ENCODE measurements at places on chromosomes 13 and 19.
A peak's percentile ranks its signal among the peaks of the same experiment; 100 is the strongest.

DNA sequence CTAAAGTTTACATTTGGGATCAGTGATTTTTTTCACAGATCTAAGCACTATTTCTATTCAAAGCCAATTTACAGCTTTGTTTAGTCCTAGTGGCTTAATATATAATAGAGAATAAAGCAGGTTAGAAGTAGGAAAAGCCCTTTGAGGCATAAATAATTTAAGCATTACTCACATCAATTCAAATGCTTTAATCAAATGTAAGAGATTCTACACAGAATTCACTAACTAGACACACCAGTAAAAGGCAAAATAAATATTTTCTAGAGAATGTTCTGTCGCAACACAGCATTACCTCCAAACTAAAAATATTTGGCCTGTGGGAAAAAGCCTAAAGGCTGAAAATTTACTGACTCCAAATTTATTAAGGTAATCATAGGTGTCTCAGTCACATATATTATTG, 31.3 kb downstream of the KCTD12 start:
- no peak for DNase-seq

GRCh38 chr19:42228641-42229040, 8.5 kb downstream of the ZNF526 start:
- DNase-seq = no peak

DNA sequence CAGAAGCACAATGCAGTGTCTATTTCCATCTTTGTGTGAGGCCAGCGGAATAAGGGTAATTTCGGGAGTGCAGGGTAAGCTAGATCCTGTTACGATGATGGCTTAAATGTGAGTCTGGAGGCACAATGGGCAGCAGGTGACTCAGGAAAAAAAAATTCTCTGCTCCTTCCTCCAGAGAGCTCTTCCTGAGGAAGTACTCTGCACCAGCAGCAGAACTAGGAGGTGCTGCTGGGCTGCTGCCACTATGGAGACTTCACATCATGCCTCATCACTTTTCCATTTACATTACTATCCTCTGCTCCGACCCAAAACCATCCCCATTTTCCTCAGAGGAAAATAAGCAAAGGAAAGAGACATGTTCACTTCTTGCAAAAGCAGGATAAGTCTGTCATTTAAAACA, 282.0 kb downstream of the DNAJC15 start:
- no peak for DNase-seq

- DNase-seq = peak; percentile 49
Observed at GRCh38 chr13:101127741-101128353, 288.5 kb downstream of the NALCN start.

DNA sequence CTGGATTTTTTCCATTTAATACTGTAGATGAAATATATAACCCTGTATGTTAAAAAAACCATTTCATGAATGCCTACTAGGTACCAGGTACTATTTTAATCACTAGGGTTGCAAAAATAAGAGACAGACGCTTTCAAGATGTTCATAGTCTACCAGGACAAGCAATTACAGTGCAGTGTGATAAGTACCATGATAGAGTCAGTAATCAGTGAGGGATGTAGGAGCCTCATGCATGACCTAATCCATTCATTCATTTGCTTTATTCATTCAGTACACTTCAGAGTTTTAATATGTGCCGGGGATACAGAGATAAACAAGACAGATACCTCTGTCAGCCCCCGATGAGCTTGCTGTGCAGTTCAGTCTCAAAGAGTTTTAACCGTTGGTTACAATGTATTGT, 3.0 kb downstream of the WASF3 start:
- no peak for DNase-seq

DNA sequence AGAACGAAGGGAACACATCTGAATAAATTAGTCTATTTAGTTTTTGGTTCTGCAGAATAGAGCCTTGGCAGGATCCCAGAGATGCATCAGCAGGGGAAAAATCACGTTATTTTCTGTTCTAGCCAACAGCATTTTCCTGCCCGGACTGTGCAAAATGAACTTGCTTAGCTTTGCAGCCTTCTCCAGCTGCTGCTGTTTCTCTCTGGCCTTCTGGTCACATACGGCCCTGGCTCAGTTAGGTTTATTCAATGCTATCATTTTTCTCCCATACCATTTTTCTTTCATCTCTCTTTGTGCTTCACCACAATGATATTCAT, 110.4 kb upstream of the KL start:
- DNase-seq = no peak

GRCh38 chr19:55147545-55148251, 1.3 kb downstream of the TNNT1 start:
- DNase-seq = no peak

DNA sequence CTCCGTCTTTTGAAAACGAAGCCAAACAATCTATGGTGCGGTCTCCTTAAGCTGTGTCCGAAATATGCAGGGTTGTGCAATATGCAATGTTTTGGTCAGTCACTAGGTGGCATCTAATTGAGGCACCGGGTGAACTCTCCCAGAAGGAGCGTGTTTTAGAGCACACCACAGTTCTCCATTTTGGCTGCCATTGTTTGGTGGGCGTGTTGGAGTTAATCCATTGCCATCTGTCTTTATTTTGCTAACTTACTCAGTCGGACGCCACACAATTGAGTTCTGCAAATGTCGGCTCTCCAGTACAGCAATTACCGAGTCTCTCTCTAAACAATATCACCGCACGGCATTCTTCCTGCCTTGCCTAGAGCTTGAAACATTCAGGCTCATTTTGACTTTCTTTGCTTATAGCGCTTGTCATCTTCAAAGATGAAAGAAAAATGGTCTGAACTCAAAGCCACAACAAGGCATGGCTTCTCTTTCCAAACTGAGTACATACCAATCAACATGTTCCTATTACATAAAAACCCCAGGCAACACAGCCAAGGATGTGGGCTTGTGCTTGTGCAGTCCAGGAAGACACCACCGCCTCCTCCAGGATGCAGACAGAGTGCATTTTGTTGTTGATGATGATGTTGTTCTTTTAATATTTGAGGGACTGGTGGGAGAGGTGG, 182.0 kb upstream of the SERP2 start:
- peak; percentile 68 for DNase-seq

- DNase-seq = no peak
Observed at GRCh38 chr19:38569368-38569983, 48.3 kb downstream of the MAP4K1 start.

DNA sequence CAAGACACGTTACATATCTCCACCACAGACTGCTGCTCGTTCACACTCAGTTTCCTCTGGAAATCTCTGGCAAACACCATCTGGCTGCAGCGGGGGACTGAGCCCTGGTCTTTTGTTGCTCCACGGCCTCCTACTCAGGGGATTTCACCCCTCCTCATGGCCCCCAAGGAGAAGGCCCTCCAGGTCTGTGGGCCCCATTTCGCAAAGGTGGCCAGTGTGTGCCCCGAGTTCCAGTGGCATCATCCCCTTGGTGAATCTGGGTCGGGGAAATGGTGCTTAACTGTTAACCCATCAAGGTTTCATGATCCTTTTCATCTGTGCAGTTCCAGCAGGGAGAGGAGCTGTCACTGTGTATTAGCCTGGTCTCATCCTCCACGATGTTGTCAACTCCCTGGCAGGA, 235.4 kb upstream of the MAB21L1 start:
- DNase-seq = no peak

- no peak for DNase-seq
Observed at GRCh38 chr13:105643966-105644365, 891.5 kb downstream of the EFNB2 start.

- DNase-seq = no peak
Observed at GRCh38 chr19:9070066-9070465, 16.8 kb upstream of the OR1M1 start.

DNA sequence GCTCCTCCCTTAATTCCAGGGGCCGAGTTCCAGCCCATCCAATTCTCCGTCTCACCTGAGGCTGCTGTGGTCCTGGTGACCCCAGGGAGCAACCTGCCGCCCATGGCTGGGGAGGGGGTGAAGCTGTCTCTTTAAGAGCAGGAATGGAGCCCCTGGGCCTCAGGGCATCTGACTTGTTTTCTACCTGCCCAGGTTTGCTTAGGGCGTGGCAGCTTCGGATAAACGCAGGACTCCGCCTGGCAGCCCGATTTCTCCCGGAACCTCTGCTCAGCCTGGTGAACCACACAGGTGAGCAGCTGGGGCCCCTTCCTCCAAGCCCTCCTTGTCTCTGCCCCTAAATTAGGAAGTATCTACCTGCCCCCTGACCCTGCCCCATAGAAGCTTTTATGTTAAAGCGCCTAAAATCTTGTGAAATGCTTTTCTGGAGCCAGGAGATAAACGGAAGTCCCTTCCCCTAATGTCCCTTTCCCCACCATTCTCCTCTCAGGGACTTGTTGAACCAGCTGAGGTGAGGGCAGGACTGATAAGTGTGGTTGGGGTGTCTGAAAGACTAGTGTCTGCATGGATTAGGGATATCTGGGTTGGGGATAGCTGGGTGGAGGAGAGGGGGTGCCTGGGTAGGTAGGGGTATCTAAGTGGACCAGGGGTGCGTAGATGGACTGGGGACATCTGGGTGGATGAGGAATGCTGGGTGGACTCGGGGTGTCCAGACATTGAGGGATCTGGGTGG, 614 bp downstream of the FXYD3 start:
- DNase-seq = no peak

GRCh38 chr19:35211545-35212230, 16.9 kb downstream of the FAM187B start:
- DNase-seq = peak; percentile 83

GRCh38 chr13:106597186-106597585, 29.2 kb upstream of the ARGLU1 start:
- DNase-seq = no peak

GRCh38 chr13:104875038-104875754, 1660.3 kb downstream of the EFNB2 start:
- no peak for DNase-seq
